ENCODE measurements at places on chromosomes 2 and 18.

DNA sequence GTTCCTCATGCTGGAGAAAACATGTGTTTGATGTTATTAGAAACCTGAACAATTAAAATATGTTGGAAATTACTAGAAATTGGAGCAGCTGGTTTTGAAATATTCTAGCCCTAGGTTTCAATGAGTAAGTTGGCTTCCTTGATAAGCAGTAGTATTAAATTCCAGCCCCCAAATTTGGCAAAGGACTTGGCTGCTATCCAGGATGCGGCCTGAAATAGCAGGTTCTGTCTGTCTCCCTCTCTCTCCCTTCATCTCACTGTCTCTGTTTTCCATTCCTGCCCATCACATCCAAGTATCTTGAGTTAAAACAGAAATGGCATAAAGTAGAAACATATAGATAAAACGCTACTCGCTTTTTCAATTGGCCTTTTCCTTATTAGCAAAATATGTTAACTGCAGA lies 20.9 kb upstream of the GPR45 start:
- DNase-seq = no peak

- no peak for DNase-seq
Measured at GRCh38 chr2:178908810-178909209, 101.6 kb upstream of the TTN start.

- DNase-seq = no peak
Measured at GRCh38 chr2:224175538-224175937, 136.5 kb upstream of the SERPINE2 start.

DNA sequence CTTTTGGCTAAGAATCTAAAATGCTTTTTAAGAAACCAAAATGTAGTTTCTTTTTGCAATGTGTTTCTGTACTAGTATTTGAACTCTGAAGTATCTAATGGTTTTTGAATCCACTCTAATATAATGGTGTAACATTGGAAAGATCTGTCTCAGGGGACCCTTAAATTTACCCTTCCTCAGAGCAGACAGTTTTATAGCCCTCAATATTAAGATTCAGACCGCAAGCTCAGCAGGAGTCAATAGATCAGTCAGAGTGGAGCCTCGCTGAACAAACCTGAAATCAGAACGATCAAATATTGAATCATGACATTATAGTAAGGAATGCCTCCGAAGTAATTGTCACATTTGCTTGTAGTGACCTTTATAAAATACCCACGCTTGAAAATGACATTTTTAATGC lies 18.3 kb downstream of the SGPP2 start:
- DNase-seq = no peak

DNA sequence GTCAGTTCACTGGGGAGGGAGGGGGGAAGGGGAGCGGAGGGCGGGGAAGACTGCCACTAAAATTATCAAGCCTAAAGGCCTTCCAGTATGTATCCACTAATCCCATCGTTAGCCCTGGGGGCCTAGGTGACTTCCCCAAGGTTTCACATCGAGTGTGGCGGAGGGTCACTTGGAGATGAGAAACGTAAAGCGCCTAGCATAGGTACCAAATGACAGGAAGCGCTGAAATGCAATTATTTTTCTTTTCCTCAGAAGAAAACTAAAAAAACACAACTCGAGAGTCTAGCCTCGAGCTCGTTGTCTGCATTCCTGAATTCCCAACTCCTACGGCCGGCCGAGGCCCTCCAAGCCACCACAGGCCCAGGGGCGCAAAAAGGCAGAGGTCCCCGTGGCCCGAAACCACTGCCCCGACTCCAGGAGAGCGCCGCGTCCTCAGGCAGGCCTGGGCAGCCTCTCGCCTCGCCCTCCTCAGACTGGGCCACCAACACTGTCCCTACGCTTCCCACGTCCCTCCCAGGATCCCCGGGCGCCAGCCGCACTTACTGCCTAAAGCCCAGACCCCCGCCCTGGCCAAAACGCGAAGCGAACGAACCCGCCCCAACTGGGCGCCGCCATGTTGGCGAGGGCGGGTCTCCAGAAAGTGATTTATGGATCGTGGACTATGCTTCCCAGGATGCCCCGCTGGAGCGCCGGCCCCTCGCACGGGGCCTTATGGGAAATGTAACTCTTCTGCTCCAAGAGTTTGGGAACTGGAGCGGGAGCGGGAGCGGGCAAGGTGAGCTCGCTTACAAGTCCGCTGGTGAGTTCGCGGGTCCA lies at the start of gene USP40:
TSS of gene USP40 (minus strand) at position 642 of the 816 bp plus-strand sequence. CDS start 1,228 bp downstream, outside the sequence.
- peak; percentile 26 for DNase-seq

GRCh38 chr18:68797871-68798270 lies at the start of gene CCDC102B:
TSS of gene CCDC102B (plus strand) at chr18:68798080. CDS start at chr18:68836764, 38,684 bp downstream.
- no peak for DNase-seq

- no peak for DNase-seq
Measured at GRCh38 chr18:61869636-61870035, 23.2 kb downstream of the RNF152 start.

- DNase-seq = no peak
Measured at GRCh38 chr2:127347015-127347414, 40.8 kb downstream of the MAP3K2 start.

DNA sequence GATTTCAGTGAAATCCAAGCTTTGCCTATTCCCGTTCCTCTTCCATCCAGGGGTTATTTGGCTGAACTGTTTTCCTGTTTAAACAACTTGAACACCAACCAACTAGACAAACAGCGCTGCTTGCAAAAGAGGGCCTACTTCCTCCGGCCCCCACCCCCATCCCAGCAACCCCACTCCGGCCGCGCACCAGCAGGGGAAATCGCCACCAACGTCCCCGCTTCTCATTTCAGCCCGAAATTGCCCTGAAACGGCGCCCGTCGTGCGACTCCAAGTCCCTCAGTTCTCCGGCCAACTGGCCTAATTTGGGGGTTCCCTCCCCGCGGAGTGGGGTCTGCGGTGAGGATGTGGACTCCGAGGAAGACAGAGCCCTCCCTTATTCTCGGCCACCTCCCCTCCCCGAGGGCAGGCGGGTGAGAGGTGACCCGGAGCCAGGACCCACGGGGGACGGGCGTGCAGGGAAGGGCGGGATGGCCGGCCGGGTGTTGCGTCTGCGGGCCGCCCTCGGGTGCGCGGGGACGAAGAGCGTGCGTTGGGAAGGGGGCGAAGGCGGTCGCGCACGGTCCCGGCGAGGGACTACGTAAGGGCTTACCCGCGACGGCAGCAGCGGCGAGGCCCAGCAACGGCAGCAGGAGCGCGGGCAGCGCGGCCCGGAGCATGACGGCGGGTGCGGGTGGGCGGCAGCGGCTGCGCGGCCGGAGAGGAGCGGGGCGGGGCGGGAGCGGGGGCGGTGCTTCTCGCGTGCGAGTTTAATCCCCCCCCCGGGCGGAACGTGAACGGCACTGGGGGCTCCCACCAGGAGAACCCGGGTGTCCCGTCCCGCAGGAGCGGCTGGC lies at the start of gene CD302:
TSS of gene CD302 (minus strand) at position 666 of the 833 bp plus-strand sequence. CDS start at position 656, 10 bp downstream.
- DNase-seq = peak; percentile 12

DNA sequence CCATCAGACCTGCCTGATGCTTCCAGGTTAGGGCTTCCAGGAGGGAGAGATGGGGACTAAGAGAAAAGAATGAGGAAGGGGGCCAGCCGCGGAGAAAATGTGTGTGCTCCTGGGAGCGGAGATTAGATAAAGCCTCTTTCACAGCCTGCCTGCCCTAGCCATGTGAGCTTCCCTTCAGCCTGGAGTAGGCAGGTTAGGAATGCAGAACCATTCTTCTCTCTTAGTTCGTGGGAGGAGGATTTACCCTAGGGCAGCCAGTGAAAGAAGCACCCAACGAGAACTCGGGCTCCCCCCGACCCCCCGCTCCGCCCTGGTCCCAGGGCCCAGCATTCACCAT lies 36.1 kb downstream of the POMC start:
- no peak for DNase-seq

- DNase-seq = no peak
Measured at GRCh38 chr18:42001801-42002200, 46.8 kb downstream of the PIK3C3 start.

- DNase-seq = no peak
Measured at GRCh38 chr2:185668710-185669109, 69.9 kb upstream of the FSIP2 start.

GRCh38 chr2:169221745-169222369 lies 140.5 kb downstream of the LRP2 start:
- DNase-seq = no peak

- no peak for DNase-seq
Measured at GRCh38 chr2:98156304-98156703, 69.3 kb downstream of the VWA3B start.

DNA sequence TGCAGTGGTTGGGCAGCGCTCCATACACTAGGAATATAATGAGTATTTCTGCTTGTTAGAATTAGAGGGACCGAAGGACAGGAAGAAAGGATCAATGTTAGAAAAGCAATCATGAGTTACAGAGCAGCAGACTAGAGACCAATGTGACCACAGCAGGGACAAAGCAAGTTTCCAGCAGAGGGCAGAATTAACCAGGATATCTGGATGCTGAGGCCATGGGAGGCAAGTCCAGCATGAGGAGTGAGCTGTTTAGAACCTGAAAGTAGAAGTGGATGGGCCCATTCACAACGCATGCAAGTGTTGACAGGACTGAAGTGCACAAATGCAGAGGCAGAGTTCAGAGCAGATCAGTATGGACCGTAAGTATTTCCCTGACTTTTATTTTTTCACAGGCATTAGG lies 910.4 kb upstream of the GYPC start:
- DNase-seq = no peak

Data from stimulated activated CD8-positive, alpha-beta memory T cell treated with anti-CD3 and anti-CD28 coated beads, Interleukin-7, amount 100 ng/mL, for 24 hours (primary cell).